ENCODE measurements at places on chromosomes 13 and 19.
A peak's percentile ranks its signal among the peaks of the same experiment; 100 is the strongest.

GRCh38 chr13:113604186-113604585 is 19.6 kb downstream of the TFDP1 start:
- DNase-seq = no peak

DNA sequence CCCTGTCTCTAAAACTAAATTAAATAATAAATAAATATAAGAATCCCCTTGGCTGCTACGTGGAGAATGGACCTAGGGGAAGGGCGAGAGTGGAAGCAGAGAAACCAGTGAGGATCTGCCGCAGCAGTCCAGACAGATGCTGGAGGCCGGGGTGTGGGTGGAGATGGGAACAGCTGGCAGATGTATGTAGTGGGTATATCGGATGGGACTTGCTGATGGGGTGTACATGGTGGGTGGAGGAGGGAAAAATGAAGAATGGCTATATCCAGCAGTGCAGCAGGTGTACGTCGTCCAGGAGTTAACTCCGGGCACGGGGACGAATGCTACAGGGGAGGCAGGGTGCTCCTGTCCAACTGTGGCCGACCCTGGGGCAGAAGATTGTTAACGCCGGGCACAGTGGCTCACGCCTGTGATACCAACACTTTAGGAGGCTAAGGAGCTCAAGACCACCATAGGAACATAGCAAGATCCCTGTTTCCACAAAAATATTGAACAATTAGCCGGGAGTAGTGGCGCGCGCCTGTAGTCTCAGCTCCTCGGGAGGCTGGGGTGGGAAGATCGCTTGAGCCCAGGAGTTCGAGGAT is 654 bp downstream of the CEP89 start:
- no peak for DNase-seq

DNA sequence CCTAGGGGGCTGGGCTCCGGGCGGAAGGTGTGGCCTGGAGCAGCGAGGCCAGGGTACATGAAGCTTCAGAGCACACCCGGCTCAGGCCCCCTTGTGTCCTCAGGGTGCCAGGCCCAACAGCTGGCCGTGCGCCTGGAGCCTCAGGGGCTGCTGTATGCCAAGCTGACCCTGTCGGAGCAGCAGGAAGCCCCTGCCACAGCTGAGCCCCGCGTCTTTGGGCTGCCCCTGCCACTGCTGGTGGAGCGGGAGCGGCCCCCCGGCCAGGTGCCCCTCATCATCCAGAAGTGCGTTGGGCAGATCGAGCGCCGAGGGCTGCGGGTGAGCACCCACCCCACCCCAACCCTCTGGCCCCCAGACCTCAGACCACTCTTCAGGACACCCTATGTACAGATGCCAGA is 3.2 kb downstream of the SYDE1 start:
- DNase-seq = no peak

GRCh38 chr13:31435536-31435935 is 235.8 kb downstream of the B3GLCT start:
- DNase-seq = no peak

DNA sequence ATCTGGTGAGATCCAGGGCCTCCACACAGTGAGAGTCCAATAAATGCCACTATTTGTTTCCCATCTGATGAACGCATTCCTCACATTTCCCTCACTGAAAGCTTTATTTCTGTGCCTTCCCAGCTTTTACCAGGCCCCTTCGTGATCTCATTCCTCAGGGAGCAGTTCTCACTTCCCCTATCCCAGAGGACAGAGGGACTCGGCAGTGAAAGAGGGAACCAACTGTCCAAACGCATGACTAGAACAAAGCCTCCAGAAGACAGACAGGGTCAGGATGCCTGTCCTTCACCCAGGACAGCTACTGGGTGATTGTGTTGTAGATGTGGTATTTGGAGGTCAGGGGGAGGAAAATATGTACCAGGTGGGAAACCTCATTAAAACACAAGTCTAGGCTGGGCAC is 2.0 kb upstream of the ZBTB45 start:
- DNase-seq = peak; percentile 37

DNA sequence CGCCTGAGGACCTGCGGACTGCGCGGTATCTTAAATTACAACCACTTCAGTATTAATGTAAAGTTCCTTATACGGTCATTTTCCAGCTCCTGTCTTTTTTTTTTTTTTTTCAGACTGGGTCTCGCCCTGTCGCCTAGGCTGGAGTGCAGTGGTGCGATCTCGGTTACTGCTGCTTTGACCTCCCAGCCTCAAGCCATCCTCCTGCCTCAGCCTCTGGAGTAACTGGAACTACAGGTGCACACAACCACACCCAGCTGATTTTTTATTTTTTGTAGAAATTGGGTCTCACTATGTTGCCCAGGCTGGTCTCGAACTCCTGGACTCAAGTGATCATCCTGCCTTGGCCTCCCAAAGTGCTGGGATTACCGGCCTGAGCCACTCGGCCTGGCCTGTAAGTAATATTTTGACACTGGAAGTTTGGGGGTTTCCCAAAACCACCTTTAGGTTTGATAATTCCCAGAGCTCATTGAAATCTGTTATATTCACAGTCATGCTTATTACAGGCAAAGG is 406 bp upstream of the EID2B start:
- DNase-seq = no peak

GRCh38 chr13:113863524-113864272 is at the start of gene GAS6:
Gene GAS6 (minus strand): TSS chr13:113864076. CDS start chr13:113863920, 156 bp downstream.
- DNase-seq = peak; percentile 1

GRCh38 chr13:85662186-85662585 is 137.0 kb downstream of the SLITRK6 start:
- DNase-seq = no peak

GRCh38 chr19:3333662-3334061 is 32.7 kb upstream of the NFIC start:
- no peak for DNase-seq

DNA sequence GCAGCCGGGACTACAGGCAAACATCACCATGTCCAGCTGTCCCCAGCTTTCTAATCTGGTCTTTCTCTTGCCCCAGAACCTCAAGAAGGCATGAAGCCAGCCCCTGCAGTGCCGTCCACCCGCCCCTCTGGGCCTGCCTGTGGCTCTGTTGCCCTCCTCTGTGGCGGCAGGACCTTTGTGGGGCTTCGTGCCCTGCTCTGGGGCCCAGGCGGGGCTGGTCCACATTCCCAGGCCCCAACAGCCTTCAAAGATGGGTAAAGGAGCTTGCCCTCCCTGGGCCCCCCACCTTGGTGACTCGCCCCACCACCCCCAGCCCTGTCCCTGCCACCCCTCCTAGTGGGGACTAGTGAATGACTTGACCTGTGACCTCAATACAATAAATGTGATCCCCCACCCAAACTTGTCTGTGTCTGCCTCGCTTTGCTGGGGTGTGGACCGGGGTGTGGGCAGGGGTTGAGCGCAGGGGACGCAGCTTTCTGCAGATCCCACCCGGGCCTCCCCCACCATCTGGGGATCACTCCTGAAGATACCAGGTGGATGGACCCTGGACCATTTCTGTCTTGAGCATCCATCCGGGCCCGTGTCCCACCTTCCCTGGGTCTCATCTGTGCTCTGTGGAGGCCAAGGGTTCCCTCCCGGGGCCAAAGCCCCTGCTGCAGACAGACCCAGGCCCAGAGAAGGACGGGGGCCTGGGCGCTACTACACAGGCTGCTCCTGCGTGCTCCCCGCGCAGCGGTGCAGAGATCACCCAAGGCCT is 15.3 kb downstream of the PRKCSH start:
- DNase-seq = no peak

GRCh38 chr13:67283637-67284036 is 53.5 kb upstream of the PCDH9 start:
- DNase-seq = no peak
